ENCODE measurements at places on chromosomes 4 and X.

GRCh38 chr4:31917334-31917733 lies 1197.2 kb downstream of the PCDH7 start:
- no peak for DNase-seq

DNA sequence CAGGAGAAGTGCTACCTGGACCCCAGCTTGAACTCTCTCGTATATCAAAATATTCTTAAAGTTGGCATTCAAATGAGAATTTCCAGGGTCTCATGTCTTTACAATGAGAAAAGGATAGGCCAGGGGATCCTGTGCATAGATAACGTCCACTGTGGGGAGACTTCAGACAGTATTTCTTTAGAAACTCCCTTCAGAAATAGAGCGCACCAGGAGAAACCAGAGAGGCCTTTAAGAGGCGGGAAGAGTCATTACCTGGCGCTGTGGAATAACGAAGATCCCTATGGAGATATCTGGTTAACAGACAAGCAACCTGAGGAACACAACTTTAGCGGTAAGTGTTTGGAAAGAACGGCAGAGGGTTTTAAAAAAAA lies 600 bp downstream of the RADX start:
- no peak for DNase-seq

- no peak for DNase-seq
Observed at GRCh38 chrX:148956352-148956751, 455.9 kb downstream of the AFF2 start.

DNA sequence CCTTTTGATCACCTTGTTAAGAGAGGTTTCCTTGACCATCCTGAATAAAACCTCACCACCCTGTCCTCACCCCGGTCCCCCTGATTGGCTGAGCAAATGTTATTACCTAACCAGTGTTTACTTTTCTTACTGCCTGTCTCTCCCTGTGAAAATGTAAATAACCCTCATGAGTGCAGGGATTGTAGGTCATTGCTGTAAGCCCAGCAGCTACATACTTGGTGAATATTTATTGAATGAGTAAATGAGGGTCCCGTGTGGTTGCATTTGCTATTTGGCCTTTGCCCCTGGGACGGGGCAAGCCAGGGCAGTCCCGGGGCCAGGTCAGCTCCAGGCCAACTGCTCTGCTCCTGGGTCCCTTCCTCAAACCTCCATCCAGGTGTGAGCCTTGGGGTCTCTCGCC lies 55.5 kb upstream of the CLCN4 start:
- no peak for DNase-seq

DNA sequence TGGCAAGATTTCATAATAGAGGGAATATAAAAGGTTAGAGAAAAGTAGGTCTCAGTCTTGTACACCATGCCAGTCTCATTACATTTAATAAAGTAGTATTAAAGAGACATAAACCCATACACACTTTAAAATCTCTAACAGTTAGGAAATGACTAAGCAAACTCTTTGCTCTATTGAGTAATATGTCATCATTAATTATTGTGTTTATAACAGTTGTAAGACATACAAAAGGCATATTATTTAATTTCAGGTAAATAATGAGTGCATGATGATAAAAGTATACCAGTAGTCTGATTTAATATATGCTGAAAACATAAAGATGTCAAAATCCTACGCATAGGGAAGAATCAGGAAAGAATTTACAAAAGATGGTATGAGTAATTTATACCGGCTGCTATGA lies 31.0 kb upstream of the FGG start:
- DNase-seq = no peak

DNA sequence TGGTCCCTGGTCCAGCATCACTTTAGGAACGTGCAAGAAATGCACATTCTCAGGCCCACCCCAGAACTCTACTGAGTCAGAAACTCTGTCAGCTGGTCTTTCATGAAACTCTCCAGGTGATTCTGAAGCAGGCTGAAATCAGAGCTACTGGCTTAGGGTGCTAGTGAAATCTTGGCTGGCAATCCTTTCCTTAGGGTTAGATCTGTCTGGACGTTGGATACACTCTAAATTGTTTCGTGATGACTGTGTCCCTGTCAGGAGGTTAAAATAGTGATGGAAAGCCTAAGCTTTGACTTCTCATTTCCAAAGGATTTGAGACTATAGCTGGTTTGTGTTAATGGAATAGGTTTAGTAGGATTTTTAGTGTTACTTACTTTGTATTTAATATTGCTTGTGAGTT lies 99.1 kb downstream of the ARHGAP10 start:
- no peak for DNase-seq

GRCh38 chr4:58514299-58514698 lies 1404.1 kb upstream of the IGFBP7 start:
- no peak for DNase-seq

DNA sequence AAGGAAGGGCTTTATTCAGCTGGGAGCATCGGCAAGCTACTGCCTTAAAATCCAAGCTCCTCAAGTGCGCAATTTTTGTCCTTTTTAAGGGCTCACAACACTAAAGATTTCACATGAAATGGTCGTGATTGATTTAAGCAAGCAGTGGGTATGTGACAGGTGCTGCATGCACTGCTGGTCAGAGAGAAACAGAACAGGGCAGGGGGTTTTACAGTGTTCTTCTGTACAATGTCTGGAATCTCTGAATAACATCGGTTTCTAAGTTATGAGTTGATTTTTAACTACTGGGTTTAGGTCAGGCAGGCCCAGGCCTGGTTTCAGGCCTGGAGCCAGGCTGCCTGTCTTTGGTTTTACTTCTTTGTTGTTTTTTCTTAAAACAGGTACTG lies 6.0 kb downstream of the UGT2B17 start:
- no peak for DNase-seq

DNA sequence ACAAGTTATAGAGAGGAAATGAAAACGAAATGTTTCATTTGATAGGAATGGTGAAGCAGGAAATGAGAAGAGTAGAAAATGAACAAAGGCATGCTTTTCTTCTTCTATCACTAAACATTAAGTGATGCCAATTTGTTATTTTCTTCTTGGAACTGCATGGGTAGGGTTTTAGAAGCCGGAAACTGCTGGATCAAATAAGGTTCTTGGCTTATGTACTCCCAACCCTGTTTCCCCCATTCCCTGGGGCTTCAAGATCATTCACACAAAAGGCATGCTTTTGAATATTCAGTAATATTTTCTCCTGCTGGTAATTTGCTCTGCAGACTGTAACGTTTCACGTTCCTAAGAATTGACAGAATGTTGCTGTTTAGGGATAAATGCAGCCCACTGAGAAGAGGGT lies 224.1 kb downstream of the NLGN4X start:
- DNase-seq = no peak

- DNase-seq = no peak
Observed at GRCh38 chr4:100269446-100269845, 79.2 kb upstream of the DDIT4L start.

GRCh38 chr4:38671592-38671940 lies 7.6 kb downstream of the KLF3 start:
- no peak for DNase-seq

DNA sequence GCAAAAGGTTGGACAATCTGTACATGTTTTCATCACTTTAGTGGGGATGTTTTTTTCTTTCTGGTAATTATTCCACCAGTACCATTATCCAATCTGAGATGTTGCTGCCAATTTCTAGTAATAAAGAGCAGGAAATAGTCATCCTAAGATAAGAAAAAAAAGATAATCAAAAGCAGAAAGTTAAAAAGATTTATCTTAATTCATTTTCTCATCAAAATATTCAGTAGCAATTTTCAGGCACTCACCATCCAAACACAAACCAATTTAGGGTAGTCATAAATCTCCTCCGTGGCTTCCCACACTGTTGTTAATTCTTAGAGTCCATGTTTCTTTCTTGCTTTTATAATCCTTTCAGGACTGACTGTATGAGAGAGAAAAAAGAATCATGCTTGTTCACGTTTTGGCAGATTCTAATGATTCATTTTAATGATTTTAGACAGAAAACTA lies 263.7 kb upstream of the UGT8 start:
- DNase-seq = no peak

DNA sequence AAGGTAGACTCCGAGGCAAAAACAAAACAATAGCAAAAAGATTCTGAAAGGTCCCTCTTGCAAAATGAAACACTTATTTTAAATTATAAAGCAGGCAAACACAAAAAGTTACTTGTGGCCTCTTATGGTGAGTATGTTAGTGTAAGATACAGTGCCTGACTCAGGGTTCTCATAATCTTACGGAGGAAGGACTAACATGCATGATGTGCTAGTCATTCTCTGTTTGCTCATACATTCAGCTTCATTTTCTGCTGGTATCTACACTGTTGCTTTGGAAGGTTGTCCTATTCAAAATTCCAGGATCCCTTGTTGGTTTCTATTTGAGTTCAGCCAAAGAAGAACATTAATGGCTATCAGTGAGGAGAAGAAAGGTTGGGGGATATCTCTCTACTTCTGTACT lies 249.1 kb upstream of the FAM47A start:
- DNase-seq = no peak

DNA sequence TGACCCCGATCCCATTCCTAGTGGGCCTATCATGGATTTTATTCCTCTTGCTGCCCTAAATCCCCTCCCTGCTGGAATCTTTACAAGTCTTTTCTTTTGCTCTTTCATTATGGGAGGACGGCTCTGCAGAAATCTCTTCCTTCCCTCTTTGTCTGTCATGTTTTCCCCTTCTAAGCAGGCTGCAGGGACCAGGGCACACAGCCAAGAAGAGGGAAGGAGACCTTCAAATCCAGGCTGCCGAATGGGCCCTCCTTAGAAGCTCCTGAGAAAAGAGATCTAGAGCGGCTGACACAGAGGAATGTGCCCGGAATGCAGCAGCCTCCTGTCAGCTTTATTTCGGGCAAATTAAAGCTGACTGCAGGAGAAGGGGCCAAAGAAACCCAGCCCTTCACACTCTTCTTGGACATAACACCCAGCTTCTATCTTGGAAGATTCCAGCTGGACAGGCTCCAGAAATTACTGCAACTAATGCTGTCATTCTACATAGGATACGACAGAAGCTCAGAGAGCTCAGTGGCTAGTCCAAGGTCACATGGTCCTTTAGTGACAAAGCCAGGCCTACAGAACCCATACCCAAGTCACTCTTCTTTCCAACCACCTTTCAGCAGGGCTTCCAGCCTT lies 187.8 kb upstream of the NHS start:
- no peak for DNase-seq

DNA sequence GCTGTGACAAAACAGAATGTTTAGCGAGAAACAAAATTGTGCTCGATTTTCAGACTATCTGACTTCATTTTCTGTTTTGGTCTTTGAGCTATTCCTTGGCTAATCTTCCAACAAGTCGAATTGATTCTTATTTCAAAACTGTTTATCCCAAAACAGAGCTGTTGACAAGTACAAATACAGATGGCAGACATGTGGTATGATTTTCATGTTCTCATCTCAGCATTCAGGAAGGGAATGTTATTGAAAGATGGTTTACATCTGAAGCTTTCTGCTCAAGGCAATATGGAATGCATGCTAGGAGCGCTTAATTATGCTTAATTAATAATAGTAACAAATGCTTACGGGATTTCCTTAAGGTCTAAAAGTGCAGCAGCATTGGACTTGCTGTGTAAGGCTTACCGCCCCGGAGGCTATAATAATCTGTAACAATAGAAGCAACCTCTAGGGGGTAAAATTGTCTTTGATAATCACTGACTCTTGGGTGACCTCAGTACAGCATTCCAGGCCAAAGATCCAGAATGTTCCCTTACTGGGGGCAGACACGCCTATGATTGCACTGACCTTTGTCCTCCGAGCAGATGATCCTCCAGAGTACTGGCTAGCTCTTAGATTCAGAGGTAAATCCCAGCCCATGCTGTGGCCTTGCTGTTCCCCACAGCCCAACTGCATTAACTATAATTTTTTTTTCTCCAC lies 16.4 kb downstream of the LSM6 start:
- no peak for DNase-seq

GRCh38 chr4:185182239-185182638 lies 21.6 kb downstream of the CFAP97 start:
- no peak for DNase-seq

DNA sequence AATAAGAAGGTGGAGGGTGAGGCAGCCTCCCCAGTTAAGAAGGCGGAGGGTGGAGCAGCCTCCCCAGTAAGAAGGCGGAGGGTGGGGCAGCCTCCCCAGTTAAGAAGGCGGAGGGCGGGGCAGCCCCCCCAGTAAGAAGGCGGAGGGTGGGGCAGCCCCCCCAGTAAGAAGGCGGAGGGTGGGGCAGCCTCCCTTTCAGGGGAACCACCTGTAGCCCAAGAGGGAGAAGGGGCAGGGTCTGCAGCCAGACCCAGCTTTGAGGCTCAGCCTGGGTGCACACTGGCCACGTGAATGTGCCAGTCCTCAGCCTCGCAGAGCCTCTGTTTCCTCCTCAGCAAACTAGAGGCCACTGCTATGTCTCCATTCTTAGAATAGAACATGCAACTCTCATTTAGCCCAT lies 52.6 kb downstream of the HMX1 start:
- no peak for DNase-seq

DNA sequence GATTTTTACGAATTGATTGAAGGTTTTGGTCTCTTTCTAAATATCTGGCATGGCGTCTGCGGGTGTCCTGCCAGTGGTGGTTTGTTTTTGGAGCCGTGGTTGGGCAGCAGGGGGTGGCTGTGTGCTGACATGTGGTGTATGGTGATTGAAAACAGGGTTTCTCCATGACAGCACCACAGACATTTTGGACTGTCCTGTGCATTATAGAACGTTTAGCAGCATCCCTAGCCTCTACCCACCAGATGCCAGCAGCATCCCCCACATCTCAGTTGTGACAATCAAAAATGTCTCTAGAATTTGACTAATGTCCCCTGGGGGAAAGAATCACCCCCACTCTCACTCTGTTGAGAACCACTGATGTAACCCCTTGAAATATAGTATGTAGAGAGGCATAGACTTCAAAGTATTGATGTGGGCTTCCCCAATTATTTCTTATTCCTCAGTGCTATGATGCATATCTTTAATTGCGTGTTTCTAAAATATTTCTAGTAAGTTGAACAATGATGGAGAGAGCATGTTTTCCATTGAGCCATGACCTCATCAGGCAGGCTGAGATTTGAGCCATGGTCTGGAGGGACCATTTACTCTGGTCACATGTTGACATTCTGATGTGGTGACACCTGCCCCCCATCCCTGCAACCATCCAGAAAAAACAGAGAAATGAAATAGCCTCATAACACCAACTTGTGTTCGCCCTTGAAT lies 77.4 kb upstream of the MID1 start:
- no peak for DNase-seq

DNA sequence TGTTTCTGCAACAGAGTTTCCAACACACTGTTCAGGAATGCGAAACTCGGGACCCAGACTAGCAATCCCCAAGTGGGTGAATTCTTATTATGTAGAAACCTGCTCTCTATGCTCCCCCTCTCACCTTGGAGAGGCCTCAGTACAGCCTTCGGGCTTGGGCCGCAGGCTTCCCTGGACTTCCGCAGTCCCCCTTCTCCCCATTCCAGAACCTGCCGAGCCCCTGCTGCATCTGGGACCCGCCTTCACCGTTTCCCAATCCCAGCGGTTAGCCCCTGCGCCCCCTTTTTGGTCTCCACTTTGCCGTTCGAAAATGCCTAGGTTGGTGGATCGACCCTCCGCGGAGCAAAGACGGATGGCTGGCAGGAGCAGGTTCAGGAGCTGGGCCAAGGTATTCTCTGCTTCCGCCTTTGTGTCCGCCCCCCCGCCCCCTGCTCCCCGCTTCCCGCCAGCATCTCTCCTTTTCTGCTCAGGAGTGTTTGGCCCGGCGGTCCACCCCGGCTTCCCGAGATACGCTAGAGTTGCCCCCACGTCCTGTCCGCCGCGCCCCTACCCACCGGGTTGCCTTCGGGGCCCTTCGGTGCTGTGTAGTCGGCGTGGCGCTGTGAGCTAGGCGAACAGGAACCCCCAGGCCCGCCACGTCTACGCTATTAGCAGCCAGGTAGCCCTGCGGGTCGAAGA lies 11.5 kb downstream of the HAND2 start:
- no peak for DNase-seq

- no peak for DNase-seq
Observed at GRCh38 chr4:70531981-70532380, 13.6 kb downstream of the AMTN start.

- DNase-seq = no peak
Observed at GRCh38 chr4:14066979-14067378, 439.5 kb upstream of the BOD1L1 start.
